ENCODE measurements at places on chromosomes 12 and 14.

- H3K4me3 ChIP-seq, result no peak overlapping the region
- H3K36me3 ChIP-seq, result no peaks in the 10 kb centered on the region
- DNase-seq, result no peak
- peaks cover 32% of the 10 kb centered on the region for H3K4me1 ChIP-seq
- H3K27ac ChIP-seq, result no peak overlapping the region
Observed at GRCh38 chr14:99612071-99612737, 8.2 kb upstream of the CCDC85C start.

DNA sequence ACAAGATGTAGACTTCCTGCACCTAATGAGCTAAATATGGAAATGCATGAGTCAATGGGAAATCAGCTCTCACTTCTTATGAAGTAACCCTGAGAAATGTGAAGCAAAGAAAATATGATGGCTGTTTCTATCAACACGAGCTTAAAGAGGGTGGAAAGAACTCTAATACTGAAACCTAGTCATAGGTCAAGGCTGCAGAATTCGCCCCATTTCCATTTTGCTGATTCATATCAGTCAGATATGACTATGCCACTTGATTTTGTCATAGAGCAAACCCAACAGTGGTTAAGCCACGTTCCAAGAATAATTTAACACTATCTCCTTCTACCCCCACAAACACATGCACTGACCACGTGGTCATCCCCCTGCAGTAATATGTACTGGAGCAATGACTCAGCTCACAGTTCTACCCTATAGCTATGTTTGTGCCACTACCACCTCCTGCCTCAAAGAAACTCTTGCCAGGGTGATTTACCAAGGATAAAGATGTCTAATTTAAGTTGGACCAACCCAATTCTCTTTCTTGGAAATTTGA is 157.5 kb downstream of the TMTC3 start:
- H3K36me3 ChIP-seq, result peaks cover 2% of the 10 kb centered on the region
- peaks cover 28% of the 10 kb centered on the region for H3K4me1 ChIP-seq
- no peak for DNase-seq
- no peaks in the 10 kb centered on the region for H3K27me3 ChIP-seq
- no peak overlapping the region for H3K4me3 ChIP-seq

DNA sequence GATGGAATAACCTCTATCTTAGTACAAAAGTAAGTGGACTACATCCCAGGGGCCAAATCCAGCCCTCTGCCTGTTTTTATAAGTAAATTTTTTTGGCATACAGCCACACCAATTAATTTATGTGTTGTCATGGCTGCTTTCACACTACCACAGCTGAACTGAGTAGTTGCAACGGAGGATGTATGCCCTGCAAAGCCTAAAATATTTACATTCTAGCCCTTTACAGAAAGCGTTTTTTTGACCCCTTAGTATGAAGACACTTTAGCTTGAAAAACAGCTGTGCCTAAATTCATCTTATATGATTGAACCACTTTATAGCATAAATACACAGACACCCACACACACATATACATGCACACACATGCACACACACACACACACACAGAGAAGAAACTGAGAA is 501.6 kb downstream of the EGLN3 start:
- no peak overlapping the region for H3K27ac ChIP-seq
- H3K4me3 ChIP-seq, result no peak overlapping the region
- H3K27me3 ChIP-seq, result no peaks in the 10 kb centered on the region
- peaks cover 12% of the 10 kb centered on the region for H3K4me1 ChIP-seq
- no peak for DNase-seq

- H3K4me3 ChIP-seq, result peak overlapping the region; percentile 91
- peaks cover 34% of the 10 kb centered on the region for H3K4me1 ChIP-seq
- DNase-seq, result peak; percentile 95
- peak overlapping the region; percentile 100 for H3K27ac ChIP-seq
- H3K36me3 ChIP-seq, result peaks cover 2% of the 10 kb centered on the region
Observed at GRCh38 chr12:67268335-67268895, 743 bp upstream of the CAND1 start.

- H3K4me1 ChIP-seq, result peaks cover 73% of the 10 kb centered on the region
- peaks cover 3% of the 10 kb centered on the region for H3K27me3 ChIP-seq
- no peak for DNase-seq
- H3K36me3 ChIP-seq, result no peaks in the 10 kb centered on the region
- no peak overlapping the region for H3K4me3 ChIP-seq
Observed at GRCh38 chr12:124763594-124763979, 100.1 kb downstream of the SCARB1 start.

DNA sequence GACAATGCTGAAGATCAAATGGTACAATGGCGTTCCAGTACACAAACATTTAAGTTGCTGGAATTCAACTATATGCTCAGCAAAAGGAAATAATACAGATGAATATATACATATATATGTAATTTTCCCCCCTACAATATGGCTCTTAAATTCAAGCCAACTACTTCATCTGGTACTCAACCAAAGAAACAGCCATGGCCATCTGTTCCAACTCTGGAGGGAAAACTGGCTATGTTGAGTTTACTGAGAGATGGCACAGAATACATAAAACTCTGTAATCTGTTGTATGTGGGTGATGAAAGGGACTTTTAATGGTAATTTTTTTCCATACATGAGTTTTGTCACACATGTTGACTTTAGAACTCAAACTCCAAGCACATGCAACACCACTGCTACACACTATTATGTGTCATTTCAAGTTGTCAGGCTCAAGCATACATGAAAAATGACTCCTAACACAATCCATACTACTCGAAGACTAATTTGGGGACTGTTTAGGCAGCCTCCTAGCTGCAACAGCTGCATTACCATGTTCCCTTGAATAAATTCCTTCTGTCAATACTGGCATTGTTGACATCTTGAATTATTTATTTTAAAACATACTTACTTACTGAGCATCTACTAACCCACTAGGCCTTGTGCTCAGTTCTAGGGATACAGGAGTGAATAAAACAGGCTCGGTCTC is 38.2 kb upstream of the MAP3K9 start:
- no peaks in the 10 kb centered on the region for H3K36me3 ChIP-seq
- H3K27me3 ChIP-seq, result peaks cover 18% of the 10 kb centered on the region
- no peak overlapping the region for H3K4me3 ChIP-seq
- H3K27ac ChIP-seq, result no peak overlapping the region
- peaks cover 7% of the 10 kb centered on the region for H3K4me1 ChIP-seq

DNA sequence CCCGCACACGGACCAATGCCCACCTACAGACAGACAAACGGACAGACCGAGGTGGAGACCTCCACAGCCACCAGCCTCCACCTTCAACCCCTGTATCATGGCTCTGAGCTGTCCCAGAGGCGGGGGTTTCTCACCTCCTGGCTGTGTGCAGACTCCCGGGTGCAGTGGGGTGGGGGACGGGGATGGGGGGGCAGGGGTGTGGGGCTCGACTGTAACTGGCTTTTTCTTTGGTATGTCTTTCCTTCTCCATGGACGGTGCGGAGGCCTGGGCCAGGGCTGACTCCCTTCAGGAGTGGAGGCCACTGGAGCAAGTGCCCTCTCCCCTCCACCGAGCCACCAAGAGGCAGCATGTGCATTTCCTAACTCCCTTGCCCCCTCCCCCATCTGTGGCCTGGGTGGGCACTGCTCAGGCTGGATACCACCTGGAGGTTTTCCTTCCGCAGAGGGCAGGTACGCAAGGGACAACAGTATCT is 122.6 kb downstream of the ESRRB start:
- H3K27me3 ChIP-seq, result no peaks in the 10 kb centered on the region
- H3K4me1 ChIP-seq, result no peaks in the 10 kb centered on the region
- no peak overlapping the region for H3K4me3 ChIP-seq

- no peaks in the 10 kb centered on the region for H3K36me3 ChIP-seq
- H3K27me3 ChIP-seq, result peaks cover 4% of the 10 kb centered on the region
- H3K4me3 ChIP-seq, result no peak overlapping the region
- no peak overlapping the region for H3K27ac ChIP-seq
- no peak for DNase-seq
Observed at GRCh38 chr12:85765453-85765869, 70.7 kb downstream of the RASSF9 start.

DNA sequence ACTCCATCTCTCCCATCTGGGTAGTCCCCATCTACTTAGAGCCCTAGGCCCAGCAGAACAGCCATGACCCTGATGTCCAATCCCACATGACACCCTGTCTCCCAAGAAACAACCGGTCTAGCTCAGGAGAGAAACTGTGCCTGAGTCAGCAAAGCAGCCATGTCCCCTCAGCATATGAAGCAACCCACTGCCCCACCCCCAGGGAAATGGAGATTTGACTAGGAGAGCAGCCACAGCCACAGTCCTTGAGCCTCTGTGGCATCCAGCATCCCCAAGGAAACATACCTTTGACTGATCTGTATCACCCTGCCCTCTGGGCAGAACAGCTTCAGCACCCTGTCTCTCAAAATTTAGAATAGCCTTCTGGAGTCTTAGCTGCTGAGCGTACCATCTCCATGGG is 641.9 kb upstream of the FBXO33 start:
- H3K27ac ChIP-seq, result no peak overlapping the region
- no peaks in the 10 kb centered on the region for H3K4me1 ChIP-seq
- H3K36me3 ChIP-seq, result no peaks in the 10 kb centered on the region
- H3K27me3 ChIP-seq, result no peaks in the 10 kb centered on the region

DNA sequence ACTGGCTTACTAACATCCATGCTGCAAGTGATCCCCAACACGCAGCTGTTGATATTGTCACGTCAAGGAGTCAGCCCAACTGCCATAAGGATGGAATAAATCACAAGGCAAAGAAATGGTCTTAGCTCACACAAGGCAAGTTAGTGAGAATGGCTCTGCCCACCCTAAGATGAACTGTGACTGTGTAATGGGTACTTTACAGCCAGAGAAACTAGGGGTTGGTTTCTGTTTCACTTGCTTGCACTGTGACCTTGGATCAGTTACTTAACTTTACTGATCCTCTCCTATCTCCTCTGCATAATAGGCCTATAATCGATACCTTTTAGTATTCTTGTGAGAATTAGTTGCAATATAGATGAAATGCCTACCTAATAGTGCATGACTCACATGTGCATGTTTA is 52.2 kb upstream of the ANO2 start:
- no peak for DNase-seq
- H3K4me3 ChIP-seq, result no peak overlapping the region
- H3K4me1 ChIP-seq, result peaks cover 3% of the 10 kb centered on the region

GRCh38 chr12:105522166-105522825 is 191.8 kb downstream of the C12orf75 start:
- H3K4me3 ChIP-seq, result no peak overlapping the region
- no peak for DNase-seq
- H3K36me3 ChIP-seq, result no peaks in the 10 kb centered on the region
- peak overlapping the region; percentile 53 for H3K27ac ChIP-seq

DNA sequence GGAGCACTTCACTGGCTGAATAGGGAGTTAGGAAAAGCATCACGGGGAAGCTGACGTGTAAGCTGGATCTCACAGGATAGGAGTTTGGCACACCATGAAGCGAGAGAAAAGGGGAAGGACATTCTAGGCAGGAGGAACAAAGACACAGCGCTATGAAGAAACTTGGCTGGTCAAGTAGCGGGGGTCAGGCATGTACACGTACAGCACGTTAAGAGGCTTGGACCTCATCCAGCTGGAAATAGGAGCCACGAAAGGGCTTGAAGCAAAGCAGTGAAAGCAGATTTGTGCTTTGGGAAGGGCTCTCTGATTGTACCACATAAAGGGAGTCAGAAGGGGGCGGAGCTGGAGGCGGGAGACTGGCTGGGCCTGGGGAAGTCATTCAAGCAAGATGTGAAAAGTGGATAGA is 19.6 kb upstream of the GALNT8 start:
- peaks cover 2% of the 10 kb centered on the region for H3K27me3 ChIP-seq
- no peaks in the 10 kb centered on the region for H3K4me1 ChIP-seq
- no peak overlapping the region for H3K4me3 ChIP-seq

DNA sequence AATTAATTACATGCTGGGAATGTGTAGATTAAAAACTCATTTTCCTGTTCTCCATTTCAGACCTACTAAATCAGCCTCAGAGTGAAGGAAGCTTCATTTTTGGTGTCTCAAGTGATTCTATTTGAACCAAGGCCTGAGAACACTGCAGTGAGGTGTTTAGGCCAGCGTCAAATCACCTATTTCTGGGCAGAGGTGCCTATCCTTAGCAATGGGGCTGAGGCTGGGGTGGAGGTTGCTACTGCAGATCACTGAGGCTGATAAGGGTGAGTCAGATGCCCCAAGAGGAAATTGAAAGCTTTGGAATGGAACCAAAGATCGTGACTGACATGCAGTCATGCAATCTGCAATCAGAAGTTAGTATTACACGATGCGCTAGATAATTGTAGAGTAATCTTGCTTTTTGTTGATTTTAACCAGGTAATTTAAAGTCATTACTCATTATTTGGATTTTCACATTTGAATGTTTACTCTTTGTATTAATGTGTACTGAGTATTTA is 4.4 kb downstream of the TXNRD1 start:
- H3K27me3 ChIP-seq, result no peaks in the 10 kb centered on the region
- DNase-seq, result no peak
- H3K4me3 ChIP-seq, result peak overlapping the region; percentile 2
- peak overlapping the region; percentile 95 for H3K27ac ChIP-seq

DNA sequence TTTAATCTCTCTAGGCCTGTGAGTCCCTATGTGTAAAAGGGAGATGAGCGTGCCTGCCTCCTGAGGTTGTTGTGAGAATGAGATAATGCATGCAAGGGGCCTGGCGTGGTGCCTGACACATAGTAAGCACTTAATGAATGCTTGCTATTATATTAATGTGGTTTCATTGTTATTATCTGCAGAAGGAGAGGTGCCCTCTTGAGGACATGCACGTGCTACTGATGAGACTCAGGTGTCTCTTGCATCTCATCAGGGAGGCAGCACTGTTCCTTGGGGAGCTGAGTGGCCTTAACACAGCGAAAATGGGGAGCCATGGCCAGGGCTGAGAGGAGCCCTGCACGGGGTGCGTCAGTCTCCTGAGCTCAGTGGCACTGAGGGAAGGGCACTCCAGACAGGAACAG is 29.9 kb upstream of the BCDIN3D start:
- H3K36me3 ChIP-seq, result no peaks in the 10 kb centered on the region
- H3K27me3 ChIP-seq, result peaks cover 7% of the 10 kb centered on the region
- H3K4me3 ChIP-seq, result no peak overlapping the region
- H3K4me1 ChIP-seq, result peaks cover 5% of the 10 kb centered on the region
- DNase-seq, result no peak

DNA sequence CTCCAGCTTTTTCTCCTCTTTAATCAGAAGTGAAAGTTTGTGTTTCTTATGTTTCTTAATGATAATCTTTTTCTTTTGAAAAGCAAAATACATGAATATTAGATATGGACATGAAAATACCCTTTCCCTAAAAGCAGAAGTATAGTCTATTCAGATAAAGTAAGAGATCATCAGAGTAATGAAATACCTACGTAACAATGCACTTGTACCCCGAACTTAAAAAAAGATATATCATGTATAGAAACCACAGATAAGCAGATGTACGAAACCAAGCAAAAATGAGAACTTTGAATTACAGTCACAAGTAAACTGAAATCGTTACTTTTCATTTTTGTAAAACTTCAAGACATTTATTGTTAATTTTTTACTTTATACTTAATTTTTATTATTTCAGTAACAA is 1.5 kb upstream of the GPR65 start:
- peaks cover 52% of the 10 kb centered on the region for H3K27me3 ChIP-seq
- no peak for DNase-seq
- H3K4me1 ChIP-seq, result no peaks in the 10 kb centered on the region
- no peaks in the 10 kb centered on the region for H3K36me3 ChIP-seq
- no peak overlapping the region for H3K4me3 ChIP-seq
